Adipocyte (in vitro differentiated cells): ENCODE measurements at places on chromosomes 13 and 19.

DNA sequence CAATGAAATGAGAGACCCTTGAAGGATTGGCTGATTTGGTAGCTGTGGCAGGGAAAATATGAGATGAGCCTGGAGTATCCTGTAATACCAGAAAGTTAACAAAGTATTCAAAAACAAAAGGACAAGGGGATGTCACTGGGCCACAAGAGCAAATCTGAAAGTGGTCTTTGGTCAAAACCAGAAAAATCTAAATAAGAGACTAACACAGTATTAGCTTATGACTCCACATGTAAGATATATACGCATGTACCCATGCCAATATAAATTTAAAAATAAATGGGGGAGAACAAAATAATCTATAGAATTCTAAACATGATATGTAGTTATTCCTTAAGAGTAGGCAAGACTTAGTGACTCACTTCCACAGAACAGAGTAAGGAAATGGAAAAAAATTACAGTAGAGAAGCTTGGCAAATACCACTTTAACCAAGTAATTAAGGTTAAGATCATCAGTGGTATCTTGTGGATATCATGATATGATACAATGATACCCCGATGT, 16.9 kb downstream of the KLF12 start:
- no peak for DNase-seq

- DNase-seq = no peak
These were observed 12.4 kb upstream of the AKAP11 start for GRCh38 chr13:42259515-42259914.

DNA sequence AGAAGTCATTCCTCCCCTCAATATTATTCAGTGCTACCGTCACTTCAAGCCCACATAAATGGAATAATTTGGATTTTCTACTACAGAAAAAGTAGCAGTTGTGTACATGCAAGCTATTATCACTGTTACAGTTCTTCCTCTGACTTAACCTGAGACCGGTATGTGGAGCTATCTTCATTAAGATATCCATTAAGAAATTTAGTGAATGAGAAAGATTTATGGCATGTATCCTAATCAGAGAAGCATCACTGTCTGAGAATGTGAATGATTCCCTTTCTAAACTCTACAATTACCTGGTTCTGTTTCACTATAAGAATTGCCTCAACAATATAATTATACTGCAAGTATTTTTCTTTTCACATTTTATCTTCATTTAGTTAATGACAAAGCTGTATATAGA, 278.7 kb downstream of the KLF5 start:
- no peak for DNase-seq

DNA sequence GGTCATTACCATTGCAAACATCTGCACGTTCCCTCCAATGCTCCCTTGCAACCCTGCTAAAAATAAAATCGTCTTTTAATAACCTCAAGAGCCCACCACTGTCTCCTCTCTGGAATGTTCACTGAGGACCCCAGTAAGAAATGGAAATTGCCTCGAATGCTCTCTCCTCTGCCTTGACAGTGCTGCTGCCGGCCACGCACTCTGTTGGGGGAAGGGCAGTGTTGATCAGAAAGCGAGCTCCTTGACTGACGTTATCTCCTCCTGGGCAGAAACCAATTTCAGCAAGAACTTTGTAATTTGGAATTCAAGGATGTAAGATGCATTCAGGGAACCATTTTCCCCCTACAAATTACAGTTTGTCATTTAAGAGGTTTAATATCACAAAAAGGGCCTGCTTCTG, 718.5 kb downstream of the UQCRFS1 start:
- no peak for DNase-seq

DNA sequence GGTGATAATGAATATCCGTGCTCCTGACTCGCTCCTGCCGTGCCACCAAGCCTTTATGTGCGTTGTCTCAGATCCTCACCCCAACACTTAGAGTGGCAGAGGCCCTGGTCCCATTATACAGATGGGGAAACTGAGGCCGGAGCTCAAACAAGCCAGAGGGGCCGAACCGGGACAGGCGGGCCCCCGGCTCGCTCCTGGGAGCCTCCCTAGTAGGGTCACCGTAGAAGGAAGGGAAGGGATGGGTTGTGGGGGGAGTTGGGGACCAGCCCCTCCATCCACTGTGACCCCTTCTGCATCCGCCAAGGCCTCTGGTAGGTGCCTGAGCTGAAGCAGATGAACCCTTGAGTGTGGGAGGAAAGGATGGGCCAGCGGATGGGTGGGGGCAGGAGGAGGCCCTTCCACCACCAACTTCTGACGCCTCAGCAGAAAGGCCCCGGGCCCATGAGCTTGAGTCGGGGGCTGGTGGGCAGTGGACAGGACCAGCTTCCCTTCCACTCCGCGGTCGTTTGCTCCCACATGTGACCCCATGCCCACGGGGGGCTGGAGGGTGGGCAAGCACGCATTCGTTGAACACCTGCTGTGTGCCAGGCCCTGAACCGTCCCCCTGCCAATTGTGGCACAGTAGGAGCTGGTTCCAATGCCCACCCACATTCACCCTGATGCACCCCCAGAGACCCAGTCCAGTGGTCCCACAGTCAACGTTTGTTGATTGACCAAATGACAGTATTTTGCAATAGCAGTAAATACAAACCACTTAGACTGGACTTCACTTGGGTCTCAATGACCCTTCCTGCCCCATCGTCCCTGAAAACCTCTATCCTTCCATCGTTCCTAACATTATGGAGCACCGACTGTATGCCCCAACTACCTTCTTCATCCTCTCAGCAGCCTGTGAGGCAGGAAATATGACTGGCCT, 24.2 kb upstream of the TCF3 start:
- DNase-seq = no peak

DNA sequence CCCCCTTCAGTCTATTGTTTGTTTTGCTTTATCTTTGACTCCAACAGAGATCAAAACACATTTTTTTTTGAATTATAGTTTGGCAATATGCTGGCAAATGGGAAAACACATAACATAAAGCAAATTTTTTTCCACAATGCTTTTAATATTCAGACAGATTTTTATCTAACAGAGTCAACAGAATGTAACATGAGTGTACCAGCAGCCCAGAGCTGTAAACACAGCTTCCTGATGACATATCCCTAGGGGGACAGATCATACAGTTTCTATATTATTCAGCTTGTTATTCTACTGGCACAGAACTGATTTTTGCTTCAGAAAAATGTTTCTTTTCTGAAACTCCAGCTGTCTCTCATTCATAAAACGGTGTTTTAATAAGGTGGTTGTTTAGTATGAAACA, 168.8 kb downstream of the OLFM4 start:
- no peak for DNase-seq

GRCh38 chr19:1206864-1207450, 1.4 kb downstream of the STK11 start:
- DNase-seq = no peak

DNA sequence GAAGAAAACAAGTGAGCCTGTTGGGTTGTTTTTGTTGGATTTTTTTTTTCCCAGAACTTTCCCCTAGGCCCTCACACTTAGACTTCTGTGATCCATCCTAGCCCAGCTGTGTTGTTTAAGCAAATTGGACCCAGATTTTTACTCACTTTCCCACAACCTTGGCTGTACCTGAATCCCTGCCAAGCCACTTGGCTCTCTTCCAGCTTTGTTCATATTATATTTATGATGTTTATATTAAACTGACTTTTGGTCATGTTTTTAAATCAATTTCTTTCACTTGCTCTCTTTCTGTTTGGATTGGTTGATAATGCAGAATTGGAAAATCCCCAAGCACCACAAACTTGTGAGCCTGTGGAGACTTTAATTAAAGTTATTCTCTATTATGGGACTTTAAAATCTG, 16.6 kb downstream of the OLFM4 start:
- DNase-seq = no peak

- DNase-seq = no peak
These were observed 2.9 kb downstream of the ZNF90 start for GRCh38 chr19:20080656-20081055.

GRCh38 chr13:33884531-33885220, 66.7 kb downstream of the RFC3 start:
- no peak for DNase-seq

DNA sequence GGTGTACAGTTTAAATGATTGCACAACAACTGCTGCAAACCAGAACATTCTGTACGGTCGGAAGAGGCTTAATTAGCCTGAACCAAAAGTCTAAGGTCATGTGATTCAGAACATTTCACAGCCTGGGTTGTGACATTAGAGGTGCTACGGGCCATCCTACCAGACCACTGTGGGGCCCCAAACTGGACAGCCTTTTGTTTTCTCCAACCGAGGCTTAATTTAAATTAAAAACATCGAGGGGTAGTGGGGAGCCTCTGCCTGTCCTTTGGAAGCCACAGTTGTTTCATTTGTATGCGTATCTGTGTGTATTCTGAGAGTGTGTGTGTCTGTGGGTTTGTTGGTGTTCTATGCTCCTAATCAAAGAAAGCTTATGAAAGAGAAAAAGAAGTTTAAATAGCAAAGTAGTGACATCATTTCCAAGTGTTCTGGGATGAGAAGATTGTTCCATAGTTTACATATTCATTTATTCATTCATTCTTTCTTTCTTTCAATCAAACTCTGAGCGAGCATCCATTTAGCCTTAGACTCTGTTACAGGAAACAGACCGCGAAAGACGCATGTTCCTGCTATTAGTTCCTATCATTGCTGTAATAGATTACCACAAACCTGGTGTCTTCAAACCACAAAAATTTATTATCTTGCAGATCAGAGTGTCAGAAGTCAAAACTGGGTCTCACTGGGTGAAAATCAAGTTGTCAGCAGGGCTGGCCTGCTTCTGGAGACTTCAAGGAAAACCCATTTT, 444.8 kb downstream of the FOXO1 start:
- peak; percentile 17 for DNase-seq

DNA sequence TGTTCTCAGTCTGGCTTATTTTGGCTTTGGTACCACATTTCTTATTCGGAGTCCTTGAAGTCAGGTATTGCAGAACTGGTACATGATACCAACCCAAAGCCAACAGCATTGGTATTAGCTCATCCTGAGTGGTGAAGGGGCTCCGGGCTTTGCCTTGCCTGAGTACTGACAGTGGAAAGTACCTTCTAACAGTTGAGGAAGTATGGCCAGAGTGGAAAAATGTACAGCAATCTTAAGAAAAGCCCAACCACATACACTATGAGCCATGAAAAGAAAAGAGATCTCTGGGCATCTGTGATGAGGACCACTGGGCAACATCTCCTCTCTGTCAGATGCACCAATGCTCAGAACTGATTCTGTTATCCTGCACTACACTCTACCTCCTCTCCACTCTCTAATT, 8.3 kb downstream of the LCP1 start:
- DNase-seq = no peak

- no peak for DNase-seq
These were observed 30.6 kb downstream of the FGF9 start for GRCh38 chr13:21701460-21701859.

GRCh38 chr19:1807695-1808394, 4.2 kb downstream of the ATP8B3 start:
- no peak for DNase-seq

GRCh38 chr13:67216864-67217263, 13.3 kb downstream of the PCDH9 start:
- no peak for DNase-seq

DNA sequence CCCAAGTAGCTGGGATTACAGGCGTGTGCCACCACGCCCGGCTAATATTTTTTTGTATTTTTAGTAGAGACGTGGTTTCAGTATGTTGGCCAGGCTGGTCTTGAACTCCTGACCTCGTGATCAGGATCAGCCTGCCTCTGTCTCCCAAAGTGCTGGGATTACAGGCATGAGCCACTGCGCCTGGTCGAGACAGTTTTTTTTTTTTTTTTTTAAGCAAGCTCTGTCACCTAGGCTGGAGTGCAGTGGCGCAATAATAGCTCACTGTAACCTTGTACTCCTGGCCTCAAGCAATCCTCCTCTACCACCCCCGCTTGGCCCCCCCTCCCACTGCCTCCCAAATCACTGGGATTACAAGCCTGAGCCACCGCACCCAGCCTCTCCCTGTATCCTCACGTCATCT, 6.4 kb upstream of the MAP2K7 start:
- DNase-seq = no peak

DNA sequence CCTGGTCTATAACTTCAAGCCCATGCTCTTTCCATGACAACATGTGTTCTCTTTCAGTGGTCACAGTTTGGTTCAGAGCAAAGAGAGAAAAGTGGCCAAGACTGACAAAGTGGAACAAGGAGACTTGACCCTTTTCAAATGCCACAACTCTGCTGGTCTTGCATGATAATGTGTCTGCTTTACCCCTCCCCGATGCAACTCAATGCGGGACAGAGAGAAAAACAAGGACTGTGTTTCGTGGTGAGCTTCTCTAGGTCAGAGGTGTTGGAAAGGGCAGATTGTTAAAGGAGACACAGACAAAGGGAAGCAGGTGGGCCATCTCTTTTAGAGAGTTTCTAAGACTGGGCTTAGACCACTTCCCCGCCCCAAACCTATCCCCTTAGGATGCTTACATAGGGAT, 61.6 kb upstream of the SERTM1 start:
- DNase-seq = no peak

- DNase-seq = no peak
These were observed 1295.1 kb upstream of the PCDH20 start for GRCh38 chr13:62710787-62711186.
